ENCODE measurements at places on chromosomes 5 and 9.
A peak's percentile ranks its signal among the peaks of the same experiment; 100 is the strongest.

DNA sequence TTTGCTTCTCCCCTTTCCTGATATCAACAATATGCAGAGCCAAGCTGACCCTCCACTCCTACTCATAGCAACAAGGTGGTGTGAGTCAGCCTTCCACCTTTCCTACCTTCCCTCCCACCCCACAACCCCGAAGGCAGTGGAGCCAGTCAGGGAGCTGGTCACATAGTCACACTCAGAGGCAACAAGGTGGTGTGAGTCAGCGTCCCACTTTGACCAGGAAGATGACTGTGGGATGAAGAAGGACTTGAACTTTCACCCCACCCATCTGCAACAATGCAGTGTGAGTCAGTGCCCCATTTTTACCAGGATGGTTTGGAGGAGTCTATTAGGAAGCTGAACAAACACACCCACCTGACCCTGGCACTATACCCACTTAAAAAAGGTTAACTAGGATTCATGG, 30.1 kb upstream of the ZNF782 start:
- DNase-seq, result peak; percentile 22

DNA sequence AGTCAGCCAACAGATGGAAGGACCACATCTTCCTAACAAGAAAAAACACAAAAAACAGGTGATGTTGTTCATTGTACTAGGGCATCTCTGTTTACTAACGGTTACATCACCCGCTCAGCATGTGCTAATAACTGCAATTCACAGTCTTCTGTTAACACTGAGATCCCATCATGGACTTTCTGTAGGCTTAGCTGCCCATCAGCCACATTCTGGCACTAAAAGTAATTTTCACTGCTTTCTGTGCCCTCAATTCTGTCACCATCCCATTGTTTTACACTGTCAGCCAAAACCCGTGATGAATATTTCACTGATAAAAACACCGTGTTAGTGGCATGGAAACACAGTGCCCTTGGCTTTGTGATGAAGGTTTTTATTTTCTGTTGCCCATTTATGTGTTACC, 64.6 kb downstream of the CAST start:
- no peak for DNase-seq

GRCh38 chr9:31304576-31304975, 1079.9 kb upstream of the ACO1 start:
- DNase-seq, result peak; percentile 85

DNA sequence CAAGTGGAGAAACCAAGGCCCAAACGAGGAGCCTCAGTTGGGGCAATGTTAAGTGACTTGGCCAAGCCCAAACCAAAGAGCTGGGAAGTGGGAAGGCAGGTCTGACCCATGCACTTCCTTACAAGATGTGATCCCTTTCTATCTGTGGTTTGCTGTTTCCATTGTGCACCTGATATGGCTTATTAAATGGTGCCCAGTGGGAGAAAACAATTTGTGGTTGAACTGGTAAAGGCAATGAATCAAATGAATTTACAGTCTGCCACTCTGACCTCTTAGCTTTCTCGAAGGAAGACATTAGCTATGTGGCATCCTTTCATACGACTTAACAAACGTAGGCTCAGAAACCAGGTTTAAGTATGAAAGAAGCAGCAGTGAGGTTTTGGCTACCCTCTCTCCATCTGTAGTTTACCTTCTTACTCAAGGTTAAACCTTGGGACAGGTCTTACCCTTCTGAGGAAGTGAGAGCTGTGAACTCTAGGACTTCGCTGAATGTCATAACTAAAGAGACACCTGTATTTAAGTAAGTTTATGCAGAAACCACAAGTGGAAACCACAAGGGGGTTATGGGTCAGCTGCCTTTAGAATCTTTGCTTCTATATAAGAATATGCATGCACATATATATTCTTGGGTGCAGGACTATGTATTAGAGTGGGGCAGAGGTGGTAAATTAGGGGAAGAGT, 100.5 kb upstream of the SPATA31D4 start:
- no peak for DNase-seq

DNA sequence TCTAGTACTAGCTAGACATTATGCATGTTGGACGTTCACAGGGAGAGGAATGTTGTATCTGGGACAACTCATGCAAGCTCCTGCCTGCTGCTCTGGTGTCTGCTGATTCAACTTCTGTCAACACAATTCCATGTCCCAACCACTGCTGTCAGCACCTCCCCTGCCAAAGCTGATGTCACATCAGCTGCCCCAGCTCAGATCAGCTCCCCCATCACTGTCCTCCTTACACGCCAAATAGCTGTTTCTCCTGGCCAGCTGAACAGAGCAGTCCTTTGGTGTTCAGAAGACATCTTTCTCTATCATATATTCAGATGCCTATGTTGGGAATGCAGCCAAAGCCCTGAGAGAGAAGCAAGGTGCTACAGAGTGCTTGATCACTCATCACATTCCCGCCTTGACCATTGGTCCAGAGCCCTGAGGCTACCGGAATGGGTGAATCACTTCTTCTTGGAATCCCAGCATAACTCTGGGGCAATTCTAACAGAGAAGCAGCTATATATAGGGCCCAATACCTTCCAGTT, 223.3 kb downstream of the SEC61B start:
- no peak for DNase-seq

- DNase-seq, result no peak
These were observed 249.8 kb upstream of the PRDM9 start for GRCh38 chr5:23257656-23258055.

DNA sequence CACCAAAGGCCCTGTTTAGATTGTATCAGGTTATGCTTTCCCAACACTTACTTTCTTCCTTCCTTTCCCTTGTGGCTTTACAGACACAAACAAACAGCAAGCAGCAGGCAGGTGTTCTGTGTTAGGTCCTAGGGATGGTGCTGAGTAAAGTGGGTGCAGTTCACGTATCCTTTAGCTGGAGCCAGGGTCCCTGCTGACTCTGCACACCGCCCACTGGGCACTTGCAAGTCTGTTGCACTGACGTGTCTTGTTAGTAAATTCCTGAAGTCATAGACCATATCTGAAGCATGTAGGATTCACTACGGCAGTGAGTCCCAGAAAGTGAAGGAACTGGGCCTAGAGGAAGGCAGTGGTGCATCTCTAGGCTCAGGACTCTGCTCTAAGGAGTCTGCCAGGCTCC, 96.5 kb downstream of the DAPK1 start:
- no peak for DNase-seq

DNA sequence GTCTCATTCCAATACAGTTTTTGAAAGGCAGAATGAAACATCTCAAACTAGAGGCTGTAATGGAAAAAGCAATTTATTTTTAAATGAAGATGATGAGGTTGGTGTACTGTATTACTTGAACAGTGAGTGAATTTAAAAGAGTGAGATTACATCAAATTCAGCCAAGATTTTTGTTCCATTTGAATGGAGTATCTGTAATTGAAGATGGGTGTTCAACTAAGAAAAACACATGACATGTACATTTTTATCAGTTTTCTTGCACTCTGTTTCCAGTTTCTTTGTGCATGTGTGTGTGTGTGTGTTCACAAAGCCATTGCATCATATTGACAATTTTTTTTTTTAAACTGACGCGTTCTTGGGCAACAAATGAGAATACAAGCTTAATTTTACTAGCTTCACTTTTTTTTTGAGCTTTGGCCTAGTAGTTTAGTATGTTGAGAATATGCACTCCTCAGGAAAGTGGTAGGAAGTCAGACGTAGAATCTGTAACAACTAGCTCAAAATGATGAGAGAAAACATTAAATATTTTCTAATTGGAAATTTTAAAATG, 243.5 kb downstream of the MAST4 start:
- DNase-seq, result no peak

DNA sequence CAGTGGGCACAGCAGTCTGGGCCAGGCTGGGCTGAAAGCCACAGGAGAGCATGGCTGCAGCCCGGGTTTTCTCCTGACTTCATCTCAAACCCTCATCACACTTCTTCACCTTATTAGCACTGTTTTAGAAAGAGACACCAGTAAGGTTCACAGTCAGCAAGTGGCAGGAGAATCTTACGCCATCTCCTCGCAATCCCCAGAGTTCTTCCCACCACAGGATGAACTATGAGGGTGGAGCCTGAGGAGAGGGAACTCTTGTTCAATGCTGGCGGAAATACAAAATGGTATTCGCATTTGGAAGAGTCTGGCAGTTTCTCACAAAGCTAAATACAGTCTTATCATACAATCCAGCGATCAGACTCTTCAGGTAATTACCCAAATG, 14.7 kb downstream of the BICD2 start:
- no peak for DNase-seq

DNA sequence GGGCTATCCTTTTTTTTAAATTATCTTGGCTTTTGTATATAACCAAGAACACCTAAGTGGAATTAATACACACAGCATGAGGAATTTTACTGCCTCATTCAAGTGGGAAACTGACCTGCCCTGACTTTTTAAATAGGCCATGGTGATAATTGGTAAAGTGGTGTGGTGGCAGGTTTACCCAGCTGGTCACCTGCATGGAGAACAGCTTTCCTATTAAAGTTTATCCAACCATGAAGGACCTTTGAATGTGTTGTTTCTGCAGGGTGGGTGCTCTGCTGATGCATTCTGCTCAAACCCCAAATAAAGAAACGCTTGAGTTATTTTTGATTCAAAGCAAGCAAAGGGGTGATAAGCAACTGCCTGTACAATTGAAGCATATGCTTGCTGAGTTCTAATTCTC, 261.0 kb upstream of the GRIN3A start:
- no peak for DNase-seq

GRCh38 chr9:113963017-113963620, 87.0 kb downstream of the ZNF618 start:
- no peak for DNase-seq

GRCh38 chr5:64612344-64612961, 77.8 kb upstream of the SHISAL2B start:
- peak; percentile 56 for DNase-seq

DNA sequence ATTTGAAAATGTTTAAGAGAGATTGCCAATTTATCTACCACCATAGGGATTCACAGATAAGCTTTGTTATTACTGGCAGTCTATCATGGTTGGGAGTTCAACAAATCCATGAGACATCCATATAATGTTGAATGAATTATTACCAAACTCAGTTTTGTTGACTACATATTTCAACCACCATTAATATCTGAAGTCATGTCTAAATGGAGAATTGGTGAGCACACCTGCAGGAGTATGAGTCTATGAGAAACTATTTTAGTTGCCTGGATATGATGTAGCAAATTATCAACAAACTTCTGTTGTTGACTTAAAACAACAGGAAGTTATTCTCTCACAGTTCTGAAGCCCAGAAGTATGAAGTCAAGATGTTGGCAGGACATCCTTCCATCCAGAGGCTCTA, 126.8 kb upstream of the FBXL7 start:
- DNase-seq, result no peak

DNA sequence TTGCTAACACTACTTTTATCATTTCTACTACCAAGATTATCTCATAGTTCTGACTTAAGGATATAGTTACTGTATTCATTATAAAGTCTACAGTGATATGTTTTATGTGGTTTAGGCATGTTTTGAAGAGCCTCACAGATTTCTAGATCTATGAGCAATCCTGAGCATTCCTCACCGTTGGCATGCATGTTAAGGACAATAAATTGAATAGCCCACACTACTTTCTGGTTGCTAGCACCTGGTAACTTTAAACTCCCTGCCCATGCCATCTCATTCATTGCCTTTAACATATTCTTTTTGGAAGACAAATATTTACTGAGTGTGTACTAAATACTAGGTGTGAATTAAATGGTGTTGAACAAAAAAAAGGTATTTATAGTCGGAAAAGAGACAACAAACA, 868.1 kb upstream of the CDH9 start:
- no peak for DNase-seq

DNA sequence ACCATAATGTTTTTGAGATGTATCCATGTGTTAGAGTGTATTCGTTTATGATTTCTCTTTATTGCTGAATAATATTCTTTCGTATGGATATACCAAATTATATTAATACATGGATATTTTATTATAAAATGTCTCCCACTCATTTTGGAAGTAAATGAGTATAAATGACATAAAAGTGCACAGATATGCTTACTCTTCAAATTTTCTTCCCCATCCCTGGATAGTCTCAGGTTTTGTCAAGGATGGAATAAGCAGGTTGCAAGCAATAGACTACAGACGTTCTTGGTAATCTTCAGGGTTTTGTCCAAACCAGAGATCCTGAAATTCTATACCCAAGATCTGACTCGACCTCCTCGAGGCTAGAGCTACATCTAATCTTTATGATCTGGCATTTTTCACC, 50.7 kb downstream of the NIPAL4 start:
- no peak for DNase-seq

DNA sequence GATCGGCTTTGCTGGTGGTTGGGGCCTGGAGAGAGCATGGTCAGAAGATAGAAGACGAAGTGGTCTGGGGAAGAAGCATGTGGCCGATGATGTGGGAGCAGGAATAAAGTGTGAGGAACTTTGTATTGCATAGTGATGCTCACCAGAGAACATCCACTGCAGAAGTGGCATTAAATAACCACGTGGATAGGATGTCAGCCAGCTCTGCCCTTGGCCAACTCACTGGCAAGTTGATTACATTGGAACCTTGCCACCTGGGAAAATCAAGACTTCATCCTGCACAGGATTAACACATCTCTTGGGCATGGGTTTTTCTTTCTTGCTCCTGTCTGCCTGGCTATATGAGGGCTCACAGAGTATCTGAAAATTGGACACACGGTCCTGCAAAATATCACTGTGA, 217.4 kb downstream of the DMRT2 start:
- DNase-seq, result no peak

GRCh38 chr5:96016216-96016615, 54.6 kb upstream of the ELL2 start:
- no peak for DNase-seq

- DNase-seq, result no peak
These were observed 113.3 kb upstream of the RAD23B start for GRCh38 chr9:107169796-107170195.

- DNase-seq, result no peak
These were observed 208.0 kb upstream of the KCNN2 start for GRCh38 chr5:114153833-114154232.

GRCh38 chr9:32394381-32395049, 10.1 kb downstream of the ACO1 start:
- DNase-seq, result no peak

DNA sequence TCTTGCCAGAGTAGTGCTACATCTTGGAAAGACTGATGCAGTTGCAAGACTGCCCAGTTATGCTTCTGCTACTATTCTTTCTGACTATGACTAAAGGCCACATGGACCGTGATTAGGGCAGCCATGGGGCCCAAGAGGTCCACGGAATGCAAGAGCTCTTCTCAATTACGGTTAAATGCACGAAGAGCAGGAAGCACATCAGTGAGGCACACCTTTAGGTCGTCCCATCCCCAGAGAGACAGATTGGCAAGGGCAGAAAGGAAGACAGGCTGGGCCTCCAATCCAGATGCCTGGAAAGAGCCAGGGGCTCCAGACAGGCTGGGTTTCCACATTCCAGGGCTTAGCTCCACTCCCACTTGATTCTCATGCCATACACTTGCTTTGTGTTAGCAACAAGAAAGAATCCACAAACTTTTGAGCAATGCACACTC, 132.3 kb upstream of the SLIT3 start:
- no peak for DNase-seq
